ENCODE measurements at places on chromosomes 7 and 10. TPM values are rescaled to one million over a fixed set of nuclear protein-coding genes. Genes with fewer than 3 reads are reported as not detected.
A peak's percentile ranks its signal among the peaks of the same experiment; 100 is the strongest.

DNA sequence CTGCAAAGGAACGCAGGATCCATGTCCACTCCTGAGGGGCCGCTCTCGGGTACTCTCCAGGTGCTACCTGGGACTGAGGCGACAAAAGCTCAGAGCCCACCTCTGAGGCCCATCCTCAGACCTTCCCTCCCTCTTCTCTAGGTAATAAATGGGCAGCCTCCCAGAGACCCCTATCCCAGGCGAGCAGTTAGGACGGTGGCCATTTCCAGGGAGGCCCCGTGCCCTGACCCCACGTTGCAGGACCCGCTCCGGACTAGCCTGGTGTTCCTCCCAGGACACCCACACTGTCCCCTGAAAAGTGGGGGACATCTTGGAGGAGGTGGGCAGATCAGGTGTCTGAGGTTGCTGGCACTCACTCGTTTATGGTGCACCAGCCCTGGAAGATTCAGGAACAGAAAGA, 44.3 kb downstream of the PRKAG2 start:
- no peaks in the 10 kb centered on the region for H3K4me1 ChIP-seq
- H3K4me3 ChIP-seq, result no peak overlapping the region
- DNase-seq, result no peak

SPDYE8 gene
- not detected for total RNA-seq

GRCh38 chr7:77653572-77653971, 42.7 kb upstream of the RSBN1L start:
- no peak overlapping the region for H3K27ac ChIP-seq
- H3K4me3 ChIP-seq, result no peak overlapping the region
- no peaks in the 10 kb centered on the region for H3K4me1 ChIP-seq

DNA sequence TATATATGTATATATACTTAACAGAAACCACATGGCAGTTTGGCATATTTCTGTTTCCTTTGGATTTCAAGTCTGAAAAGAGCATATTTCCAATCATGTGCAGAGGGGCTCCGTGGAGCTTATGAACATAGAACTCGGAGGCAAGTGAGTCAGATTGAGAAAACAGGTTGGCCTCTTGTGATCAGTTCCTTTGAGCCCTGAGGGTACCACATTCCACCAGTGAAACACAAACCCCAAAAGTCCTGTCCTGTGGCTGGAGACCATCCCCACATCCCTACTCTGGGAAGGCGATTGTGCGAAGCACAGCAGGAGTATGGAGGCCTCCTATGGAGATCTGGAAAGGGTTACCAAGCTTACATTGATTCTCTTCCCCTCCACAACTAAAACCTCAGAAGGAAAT, 196.7 kb upstream of the TMEM72 start:
- H3K27me3 ChIP-seq, result no peaks in the 10 kb centered on the region
- no peak for DNase-seq
- H3K4me3 ChIP-seq, result no peak overlapping the region
- no peaks in the 10 kb centered on the region for H3K4me1 ChIP-seq
- H3K36me3 ChIP-seq, result no peaks in the 10 kb centered on the region

GRCh38 chr10:119520283-119520682, 22.2 kb downstream of the RGS10 start:
- no peak overlapping the region for H3K27ac ChIP-seq
- H3K27me3 ChIP-seq, result no peaks in the 10 kb centered on the region
- DNase-seq, result no peak
- no peaks in the 10 kb centered on the region for H3K4me1 ChIP-seq
- H3K36me3 ChIP-seq, result no peaks in the 10 kb centered on the region
- no peak overlapping the region for H3K4me3 ChIP-seq

YAE1 gene
- total RNA-seq, result 24.6 TPM

GRCh38 chr7:135911099-135911498, 66.1 kb downstream of the MTPN start:
- DNase-seq, result no peak
- no peaks in the 10 kb centered on the region for H3K36me3 ChIP-seq
- no peaks in the 10 kb centered on the region for H3K4me1 ChIP-seq
- no peak overlapping the region for H3K27ac ChIP-seq
- H3K4me3 ChIP-seq, result no peak overlapping the region

- peak overlapping the region; percentile 86 for H3K27ac ChIP-seq
- H3K27me3 ChIP-seq, result no peaks in the 10 kb centered on the region
- no peaks in the 10 kb centered on the region for H3K36me3 ChIP-seq
- H3K4me3 ChIP-seq, result no peak overlapping the region
Measured at GRCh38 chr10:6721964-6722615, 142.0 kb upstream of the PRKCQ start.

GRCh38 chr7:46812101-46812675, 769.7 kb downstream of the TNS3 start:
- no peaks in the 10 kb centered on the region for H3K4me1 ChIP-seq
- no peak overlapping the region for H3K4me3 ChIP-seq
- no peak overlapping the region for H3K27ac ChIP-seq

- no peak overlapping the region for H3K27ac ChIP-seq
- no peak overlapping the region for H3K4me3 ChIP-seq
- H3K27me3 ChIP-seq, result no peaks in the 10 kb centered on the region
- H3K36me3 ChIP-seq, result no peaks in the 10 kb centered on the region
- DNase-seq, result no peak
Measured at GRCh38 chr7:18610331-18610948, 114.9 kb downstream of the HDAC9 start.

All from breast epithelium (tissue), 4 donors.